ENCODE measurements at places on chromosomes 16 and 17. TPM values are rescaled to one million over a fixed set of nuclear protein-coding genes. Genes with fewer than 3 reads are reported as not detected.

The C17orf113 gene
- polyA plus RNA-seq: 3.1 TPM

The HP gene
- polyA plus RNA-seq: 0.78 TPM

The PTX4 gene
- polyA plus RNA-seq: not detected

The GP2 gene
- 2.0 TPM for polyA plus RNA-seq

The MON1B gene
- polyA plus RNA-seq: 23.0 TPM

The TMIGD1 gene
- 0.75 TPM for polyA plus RNA-seq

The LGALS9C gene
- 0.18 TPM for polyA plus RNA-seq

The TERB1 gene
- polyA plus RNA-seq: not detected

The TMEM235 gene
- polyA plus RNA-seq: not detected

The ZNF629 gene
- polyA plus RNA-seq: 26.9 TPM

The KRTAP9-4 gene
- polyA plus RNA-seq: not detected

The SLFN13 gene
- polyA plus RNA-seq: 15.9 TPM

The CHST5 gene
- 0.62 TPM for polyA plus RNA-seq

The GPR139 gene
- not detected for polyA plus RNA-seq

The ROGDI gene
- 29.0 TPM for polyA plus RNA-seq

The PDILT gene
- not detected for polyA plus RNA-seq

The DNAI2 gene
- polyA plus RNA-seq: 0.18 TPM

The TMEM219 gene
- 107 TPM for polyA plus RNA-seq

The TGFB1I1 gene
- polyA plus RNA-seq: 41.8 TPM

The CES3 gene
- 1.8 TPM for polyA plus RNA-seq

The ERN1 gene
- 7.8 TPM for polyA plus RNA-seq

The ZNF286A gene
- 45.2 TPM for polyA plus RNA-seq

The ABCC12 gene
- polyA plus RNA-seq: not detected

The SLC52A1 gene
- 0.15 TPM for polyA plus RNA-seq
